ENCODE measurements at places on chromosomes 5 and 9.

- DNase-seq: no peak
Observed at GRCh38 chr5:33891788-33892619, at the start of gene ADAMTS12. Gene ADAMTS12, minus strand, starts transcription at chr5:33891990. Its CDS starts 134 bp downstream, at chr5:33891856.

GRCh38 chr5:58793888-58794657 is 211.2 kb downstream of the RAB3C start:
- DNase-seq: no peak

DNA sequence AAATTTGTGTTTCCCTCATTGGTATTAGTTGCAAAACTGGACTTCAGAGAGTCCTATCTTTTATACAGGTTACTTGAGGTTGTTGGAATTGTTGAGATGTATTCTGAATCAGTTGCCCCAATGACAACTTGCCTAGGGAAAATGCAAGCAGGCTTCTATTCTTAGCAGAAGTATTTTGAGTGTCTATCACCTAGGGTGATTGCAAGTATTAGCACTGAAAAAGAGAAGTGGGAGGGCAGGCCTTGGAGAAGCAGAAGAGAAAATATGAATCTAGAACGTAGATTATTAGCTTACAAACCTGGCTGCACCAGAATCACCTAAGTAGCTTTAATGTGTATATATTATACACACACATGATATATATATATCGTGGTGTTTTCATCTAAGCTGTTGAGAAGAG is 43.2 kb downstream of the ADAMTS12 start:
- DNase-seq: no peak

DNA sequence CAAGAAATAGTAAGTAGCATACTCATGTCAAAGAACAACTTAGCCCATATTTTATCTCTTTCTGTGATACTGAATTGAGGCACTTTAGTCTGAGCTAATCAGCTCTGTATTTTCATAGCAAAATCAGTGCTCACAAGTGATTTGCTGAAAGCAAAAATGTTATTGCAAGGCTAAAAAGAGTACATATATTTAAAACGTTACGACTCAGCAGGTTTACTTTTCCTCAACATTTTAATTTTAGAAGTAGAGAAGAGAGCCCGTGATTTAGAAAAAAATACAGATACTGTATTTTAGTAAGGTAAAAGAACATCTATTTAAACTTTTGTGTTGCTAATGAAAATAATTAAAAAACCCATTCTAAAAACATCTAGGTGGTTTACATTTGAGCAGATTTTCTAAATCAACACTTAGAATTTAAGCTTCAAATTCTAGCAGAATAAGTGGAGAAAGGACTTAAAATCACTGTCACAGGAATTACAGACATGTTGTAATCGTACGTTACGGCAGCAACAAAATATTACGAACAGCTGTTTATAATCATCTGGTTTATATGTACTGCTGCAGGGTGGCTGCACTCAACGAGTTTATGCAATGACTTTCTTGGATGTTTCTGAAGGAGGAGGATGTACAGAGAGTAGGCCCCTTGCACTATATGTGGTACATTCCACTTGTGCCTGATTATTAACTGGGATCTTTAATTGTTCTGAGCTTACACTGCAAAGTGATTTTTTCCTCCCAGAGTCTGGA is 20.1 kb downstream of the SREK1 start:
- DNase-seq: no peak

All from stimulated activated CD4-positive, alpha-beta T cell treated with anti-CD3 and anti-CD28 coated beads, Interleukin-4, amount 100 ng/mL, for 24 hours (primary cell).